Mucosa of gallbladder (tissue), 1 donor: ENCODE measurements at places on chromosomes 5 and 9. TPM values are rescaled to one million over a fixed set of nuclear protein-coding genes. Genes with fewer than 3 reads are reported as not detected.

DNA sequence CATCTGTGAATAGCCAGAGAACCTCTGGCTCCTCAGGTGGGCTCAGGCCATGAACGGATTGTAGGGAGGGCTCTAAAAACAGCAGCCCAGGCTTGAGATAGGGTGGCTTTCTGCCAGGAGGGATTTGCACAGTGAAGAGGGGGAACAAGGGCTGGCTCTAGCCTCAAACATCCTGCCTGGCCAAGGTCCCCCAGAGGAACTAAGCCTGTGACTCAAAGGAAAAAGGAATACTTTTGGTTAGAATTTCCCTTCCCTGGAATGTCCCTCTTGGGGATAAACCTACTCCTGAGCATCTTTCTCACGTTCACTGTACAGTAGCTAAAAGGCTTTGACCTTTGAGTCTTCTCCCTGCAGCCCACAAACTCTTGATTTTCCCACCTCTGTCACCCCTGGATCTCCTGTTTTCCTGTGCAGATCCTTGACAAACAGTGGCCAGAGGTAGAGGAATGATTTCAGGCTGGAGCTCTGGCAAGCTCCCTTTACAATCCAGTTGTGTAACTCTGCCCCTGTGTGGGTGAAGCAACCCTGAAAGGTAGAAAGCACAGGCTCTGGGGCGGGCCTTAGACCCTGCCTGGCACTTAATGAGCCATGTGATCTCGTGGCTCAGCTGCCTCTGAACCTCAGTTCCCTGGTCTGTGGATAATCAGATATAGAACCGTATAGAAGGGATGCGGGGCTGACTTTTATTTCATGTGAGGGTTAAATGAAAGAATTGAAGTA, 17.4 kb downstream of the SEC61B start:
- no peak for DNase-seq

DNA sequence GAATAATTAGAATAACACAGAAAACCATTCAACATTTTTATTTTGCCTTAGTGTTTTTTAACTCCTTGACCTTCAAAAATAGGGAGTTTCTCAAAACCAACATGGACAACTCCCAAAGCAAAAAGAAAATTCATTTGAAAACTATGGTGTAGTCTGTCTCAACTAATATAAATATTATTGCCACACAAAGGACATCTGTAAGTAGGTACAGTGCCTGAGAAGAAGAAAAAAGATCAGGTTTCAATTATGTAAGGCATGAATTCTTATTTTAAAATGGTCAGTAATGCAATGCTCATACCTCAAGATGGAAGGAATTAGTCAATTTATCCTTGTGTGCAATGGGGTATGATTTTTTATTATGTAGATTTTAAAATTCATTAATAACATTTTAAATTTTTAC, 109.6 kb upstream of the CNTLN start:
- DNase-seq = no peak

GRCh38 chr5:149002053-149002452, 60.8 kb downstream of the SH3TC2 start:
- no peak for DNase-seq

GRCh38 chr5:149860801-149861322, 83.7 kb downstream of the PDE6A start:
- no peak for DNase-seq

Gene LYRM7
- 7.5 TPM for total RNA-seq
